WTC11 (cell line): ENCODE measurements at places on chromosomes 5 and 9.

DNA sequence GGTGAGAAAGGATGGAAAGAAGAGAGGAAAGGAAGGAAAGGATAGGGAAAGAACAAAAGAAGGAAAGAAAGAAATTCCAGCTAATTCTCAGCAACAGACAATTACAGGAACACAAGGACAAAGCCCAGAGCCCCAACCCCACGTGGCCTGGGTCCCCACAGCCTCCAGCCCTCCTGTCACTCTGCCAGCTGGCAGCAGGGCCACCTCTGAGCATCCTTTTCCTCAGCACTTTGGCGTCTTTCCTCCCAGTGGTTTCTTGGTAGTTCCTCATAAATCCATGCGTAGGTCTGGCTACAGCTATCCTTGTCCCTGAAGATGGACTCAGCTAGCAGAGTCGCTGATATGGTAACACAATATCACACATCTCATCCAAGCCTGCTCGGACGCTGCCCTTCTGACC is 28.3 kb downstream of the ADAMTS2 start:
- 0 out of 2 replicates have a peak, but pooled peaks cover 6% of the 10 kb centered on the region for H3K4me1 ChIP-seq
- H3K36me3 ChIP-seq = no peaks in the 10 kb centered on the region; the same call in 1 of the 2 replicates
- no peak overlapping the region for H3K4me3 ChIP-seq
- DNase-seq = no peak
- peak overlapping the region; percentile 68 for H3K27ac ChIP-seq

GRCh38 chr5:179829732-179830435 is 9.2 kb downstream of the SQSTM1 start:
- no peak overlapping the region for H3K27ac ChIP-seq
- H3K27me3 ChIP-seq = no peaks in the 10 kb centered on the region
- peaks cover 81% of the 10 kb centered on the region for H3K36me3 ChIP-seq
- no peak overlapping the region for H3K4me3 ChIP-seq
- no peak for DNase-seq
- H3K4me1 ChIP-seq = peaks cover 26% of the 10 kb centered on the region

DNA sequence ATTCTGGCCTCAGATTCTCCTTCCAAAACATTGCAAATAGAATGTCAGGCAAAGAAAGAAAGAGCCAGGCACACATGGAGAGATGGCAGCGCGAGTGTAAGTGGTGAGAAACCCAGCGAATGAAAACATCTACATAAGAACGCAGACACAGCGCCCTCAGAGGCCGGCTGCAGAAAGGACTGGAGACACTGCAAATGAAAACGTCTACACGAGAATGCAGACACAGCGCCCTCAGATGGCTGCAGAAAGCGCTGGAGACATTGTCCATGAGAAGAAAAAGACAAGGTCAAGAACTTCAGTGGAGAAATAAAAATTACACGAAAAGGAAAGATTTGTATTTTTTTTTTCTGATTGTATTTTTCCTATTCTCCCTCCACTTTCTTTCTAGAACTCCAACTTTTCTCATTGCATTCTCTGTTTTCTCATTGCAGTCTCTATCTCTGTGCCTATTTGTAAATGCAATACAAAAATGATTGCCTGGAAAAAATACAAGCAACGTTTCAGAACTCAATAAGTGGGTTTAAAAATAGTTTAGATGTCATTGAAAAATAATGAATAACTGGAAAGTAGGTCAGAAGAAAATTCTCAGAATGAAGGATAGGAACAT is 117.9 kb upstream of the LPCAT1 start:
- peak overlapping the region; percentile 8; the same call in 1 of the 2 replicates for H3K4me3 ChIP-seq
- H3K27me3 ChIP-seq = peaks cover 47% of the 10 kb centered on the region
- peak; percentile 87 for DNase-seq
- 0 out of 2 replicates have a peak overlapping the region, but pooled peaks have one; percentile 5 for H3K27ac ChIP-seq
- H3K4me1 ChIP-seq = peaks cover 25% of the 10 kb centered on the region

GRCh38 chr9:16064771-16065170 is 511.9 kb downstream of the CCDC171 start:
- H3K27ac ChIP-seq = no peak overlapping the region
- H3K36me3 ChIP-seq = no peaks in the 10 kb centered on the region
- no peak for DNase-seq

DNA sequence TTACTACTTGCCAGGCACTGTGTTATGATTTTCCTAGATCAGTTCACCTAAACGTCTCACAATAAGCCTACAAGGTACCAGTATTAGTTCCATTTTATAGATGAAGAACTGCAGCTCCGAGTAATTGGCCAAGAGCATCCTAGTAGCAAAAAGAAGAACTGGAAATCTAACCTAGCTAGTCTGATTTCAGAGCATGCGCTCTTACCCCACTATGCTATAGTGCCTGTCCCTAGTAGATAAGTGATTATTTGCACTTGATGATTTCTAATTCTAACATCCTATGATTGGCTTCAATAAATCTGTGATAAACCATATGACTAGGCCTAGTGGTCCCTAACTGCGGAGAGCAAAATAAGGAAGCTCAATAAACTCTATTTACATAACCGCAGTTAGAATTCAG is 7.1 kb upstream of the PLAC8L1 start:
- H3K4me3 ChIP-seq = no peak overlapping the region
- peaks cover 27% of the 10 kb centered on the region for H3K36me3 ChIP-seq
- no peaks in the 10 kb centered on the region for H3K4me1 ChIP-seq
- H3K27me3 ChIP-seq = no peaks in the 10 kb centered on the region
- DNase-seq = no peak
- H3K27ac ChIP-seq = no peak overlapping the region

- peaks cover 30% of the 10 kb centered on the region for H3K4me1 ChIP-seq
- H3K4me3 ChIP-seq = no peak overlapping the region
- DNase-seq = no peak
- peak overlapping the region; percentile 50 for H3K27ac ChIP-seq
Observed at GRCh38 chr5:39055768-39056398, 18.3 kb downstream of the RICTOR start.

GRCh38 chr5:150993422-150993821 is 27.0 kb upstream of the GPX3 start:
- H3K27me3 ChIP-seq = peaks cover 9% of the 10 kb centered on the region
- no peak overlapping the region for H3K4me3 ChIP-seq
- no peak overlapping the region for H3K27ac ChIP-seq
- peaks cover 11% of the 10 kb centered on the region for H3K36me3 ChIP-seq
- peaks cover 6% of the 10 kb centered on the region; the same call in 1 of the 2 replicates for H3K4me1 ChIP-seq

GRCh38 chr5:178630475-178630930 is 3.7 kb upstream of the CLK4 start:
- no peak overlapping the region for H3K4me3 ChIP-seq
- peaks cover 24% of the 10 kb centered on the region for H3K27me3 ChIP-seq
- no peak for DNase-seq
- H3K27ac ChIP-seq = no peak overlapping the region
- no peaks in the 10 kb centered on the region for H3K36me3 ChIP-seq

DNA sequence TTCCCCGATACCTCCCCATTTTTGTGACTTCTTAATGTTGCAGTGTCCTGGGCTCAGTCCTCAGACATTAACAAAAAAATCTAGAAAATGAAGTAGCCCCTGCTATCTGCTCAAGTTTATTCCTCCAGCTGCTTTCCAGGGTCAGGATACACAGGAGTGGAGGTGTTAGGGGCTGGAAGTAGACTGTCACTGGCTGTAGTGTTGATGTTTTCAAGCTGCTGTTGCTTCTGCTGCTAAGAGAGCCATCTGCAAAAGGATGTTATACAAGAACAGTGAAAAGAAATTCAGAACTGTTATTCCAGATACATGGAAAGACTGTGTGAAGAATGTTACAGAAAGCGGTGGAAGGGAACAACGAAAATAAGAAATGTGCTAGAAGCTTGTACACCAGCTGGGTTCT is 10.7 kb downstream of the CD14 start:
- peaks cover 24% of the 10 kb centered on the region for H3K36me3 ChIP-seq
- peaks cover 57% of the 10 kb centered on the region for H3K27me3 ChIP-seq
- H3K4me1 ChIP-seq = no peaks in the 10 kb centered on the region
- H3K27ac ChIP-seq = no peak overlapping the region
- no peak for DNase-seq
- H3K4me3 ChIP-seq = no peak overlapping the region

GRCh38 chr5:59296317-59297264 is 596.9 kb downstream of the PDE4D start:
- no peak for DNase-seq
- no peak overlapping the region for H3K4me3 ChIP-seq
- no peak overlapping the region for H3K27ac ChIP-seq

DNA sequence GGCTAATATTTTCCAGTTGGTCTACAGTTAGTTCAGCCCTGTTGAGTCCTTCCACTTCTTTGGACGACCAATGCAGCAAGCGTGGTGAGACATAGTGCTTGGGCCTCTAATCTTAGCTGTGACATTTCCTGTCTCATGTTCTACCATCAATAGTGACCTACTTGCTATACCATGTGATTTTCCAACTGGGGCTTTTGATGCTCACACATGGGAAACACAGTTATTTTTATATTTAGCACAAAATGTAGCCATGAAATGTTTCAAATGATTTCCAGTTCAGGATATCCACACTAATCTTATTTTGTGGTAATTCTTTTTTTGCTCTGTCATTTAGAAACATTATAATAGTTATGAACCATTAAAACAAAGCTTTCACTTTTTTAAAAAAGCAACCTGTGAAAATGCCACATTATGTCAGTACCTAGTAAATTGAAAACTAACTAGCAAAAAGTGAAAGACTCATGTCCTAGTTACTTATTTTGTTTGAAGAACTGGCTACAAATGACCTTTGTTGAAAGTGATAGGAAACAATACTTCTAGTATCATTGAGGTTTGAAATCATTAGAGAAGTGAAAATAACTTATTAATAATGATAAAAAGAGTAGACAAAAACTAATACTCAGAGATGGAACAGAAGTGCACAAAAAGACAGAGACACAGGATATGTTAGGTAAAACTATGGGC is 18.3 kb downstream of the MARCHF3 start:
- H3K27ac ChIP-seq = no peak overlapping the region
- peaks cover 18% of the 10 kb centered on the region for H3K4me1 ChIP-seq
- no peak for DNase-seq
- no peak overlapping the region for H3K4me3 ChIP-seq
- no peaks in the 10 kb centered on the region for H3K36me3 ChIP-seq
